ENCODE measurements at places on chromosomes 11 and 22.

DNA sequence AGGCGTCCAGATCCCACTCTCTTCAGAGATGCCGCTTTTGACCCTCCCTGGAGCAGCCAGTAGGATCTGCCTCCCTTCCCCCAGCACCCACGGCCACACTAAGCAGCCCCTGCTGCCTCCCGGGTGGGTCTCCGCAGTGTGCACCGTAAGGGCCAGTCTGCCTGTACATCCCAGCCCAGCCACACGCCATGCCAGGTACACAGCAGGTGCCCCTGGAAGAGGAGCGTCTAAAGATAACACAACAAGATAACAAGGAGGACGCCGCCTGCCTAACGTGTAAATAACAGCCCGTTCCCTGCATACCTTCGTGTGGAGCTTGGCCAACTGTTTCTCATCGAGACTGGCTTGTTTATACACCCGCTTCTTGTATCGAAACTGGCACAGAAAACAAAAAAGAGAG is 139.4 kb downstream of the SHANK2 start:
- no peak overlapping the region for H3K27ac ChIP-seq
- no peaks in the 10 kb centered on the region for H3K36me3 ChIP-seq
- H3K4me1 ChIP-seq = no peaks in the 10 kb centered on the region

- H3K27ac ChIP-seq = no peak overlapping the region
- H3K4me3 ChIP-seq = no peak overlapping the region
- peaks cover 59% of the 10 kb centered on the region for H3K36me3 ChIP-seq
These were observed 10.0 kb upstream of the RELT start for GRCh38 chr11:73366265-73366610.

- no peaks in the 10 kb centered on the region for H3K36me3 ChIP-seq
- DNase-seq = no peak
- H3K27me3 ChIP-seq = no peaks in the 10 kb centered on the region
- peaks cover 2% of the 10 kb centered on the region for H3K4me1 ChIP-seq
These were observed 97.7 kb downstream of the CD44 start for GRCh38 chr11:35236667-35237003.

- no peaks in the 10 kb centered on the region for H3K27me3 ChIP-seq
- peaks cover 68% of the 10 kb centered on the region for H3K4me1 ChIP-seq
- DNase-seq = no peak
- no peaks in the 10 kb centered on the region for H3K36me3 ChIP-seq
- peak overlapping the region; percentile 96 for H3K27ac ChIP-seq
These were observed 2.8 kb upstream of the GRAMD4 start for GRCh38 chr22:46617207-46617985.

DNA sequence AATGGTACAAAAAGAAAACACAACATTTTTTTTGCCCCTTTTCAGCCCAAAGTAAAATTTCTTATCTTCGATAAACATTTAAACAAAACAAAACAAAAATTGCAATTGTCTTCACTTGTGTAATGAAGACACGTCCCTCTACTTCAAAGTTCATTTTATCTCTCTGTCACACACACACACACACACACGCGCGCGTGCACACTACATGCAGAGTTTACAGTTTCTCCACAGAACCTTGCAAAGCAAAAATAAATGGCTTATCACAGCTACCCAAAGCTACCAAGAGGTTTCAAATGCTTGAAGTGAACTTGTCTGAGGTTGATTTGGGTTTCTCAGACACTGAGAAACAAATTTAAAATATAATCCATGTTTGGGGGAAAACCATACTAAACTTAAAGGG is 72.3 kb downstream of the ETS1 start:
- H3K27me3 ChIP-seq = no peaks in the 10 kb centered on the region
- peaks cover 36% of the 10 kb centered on the region for H3K4me1 ChIP-seq
- no peak for DNase-seq
- H3K27ac ChIP-seq = no peak overlapping the region
